ENCODE measurements at places on chromosomes 5 and 9.
A peak's percentile ranks its signal among the peaks of the same experiment; 100 is the strongest.

DNA sequence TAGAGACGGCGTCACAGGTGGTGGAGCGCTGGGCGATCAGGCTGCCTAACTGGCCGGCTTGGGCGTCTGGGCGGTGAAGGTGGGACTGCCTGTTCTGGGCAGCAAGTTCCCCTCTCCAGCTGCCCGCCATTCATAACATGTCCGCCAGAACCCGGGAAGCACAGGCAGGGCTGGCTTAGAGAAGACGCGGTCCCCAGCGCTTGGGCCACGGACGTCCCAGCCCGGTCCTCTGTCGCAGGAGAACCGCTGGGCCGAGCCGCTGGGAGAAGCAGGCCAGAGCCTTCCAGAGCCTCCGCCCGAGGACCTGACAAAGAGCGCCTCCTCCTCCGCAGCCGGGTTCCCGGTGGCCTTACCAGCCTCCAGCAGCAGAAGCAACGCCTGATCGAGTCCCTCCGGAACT, 15.2 kb upstream of the HAND1 start:
- no peak for DNase-seq

- no peak for DNase-seq
These were observed 36.1 kb downstream of the STRBP start for GRCh38 chr9:123232332-123232731.

DNA sequence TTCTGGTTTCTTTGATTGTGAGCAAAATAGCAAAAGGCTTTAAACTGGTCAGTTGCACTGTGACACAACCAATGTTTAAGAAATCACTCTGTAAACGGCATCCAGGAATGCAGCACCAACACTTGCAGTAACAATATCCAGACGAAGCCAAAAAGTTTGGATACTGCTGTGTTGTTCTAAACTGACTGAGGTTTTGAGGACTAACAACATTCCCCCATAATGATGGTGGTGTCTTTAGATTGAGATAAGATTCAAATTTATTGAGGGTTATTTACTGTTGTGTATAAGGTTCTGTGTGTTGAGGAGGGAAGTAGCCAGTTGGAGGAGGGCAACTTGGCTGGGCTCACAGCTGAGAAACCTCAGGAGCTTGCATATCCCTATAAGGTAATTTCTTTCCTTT, 353.6 kb downstream of the BNC2 start:
- no peak for DNase-seq

DNA sequence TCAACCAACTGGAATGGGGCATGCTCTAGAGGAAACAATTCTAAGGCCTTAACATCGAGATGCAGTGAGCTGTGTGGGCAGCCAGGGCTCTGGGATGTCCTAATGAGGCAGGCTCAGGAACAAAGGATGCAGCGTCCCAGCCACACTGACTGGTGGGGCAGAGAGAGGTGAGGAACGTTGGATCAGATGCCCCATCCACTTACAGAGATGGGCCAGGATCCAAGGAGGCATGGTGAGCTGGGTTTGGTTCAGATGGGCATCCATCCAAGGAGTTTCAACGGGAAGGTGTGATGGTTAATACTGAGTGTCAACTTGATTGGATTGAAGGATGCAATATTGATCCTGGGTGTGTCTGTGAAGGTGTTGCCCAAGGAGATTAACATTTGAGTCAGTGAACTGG, 15.5 kb upstream of the MARCHF6 start:
- no peak for DNase-seq

DNA sequence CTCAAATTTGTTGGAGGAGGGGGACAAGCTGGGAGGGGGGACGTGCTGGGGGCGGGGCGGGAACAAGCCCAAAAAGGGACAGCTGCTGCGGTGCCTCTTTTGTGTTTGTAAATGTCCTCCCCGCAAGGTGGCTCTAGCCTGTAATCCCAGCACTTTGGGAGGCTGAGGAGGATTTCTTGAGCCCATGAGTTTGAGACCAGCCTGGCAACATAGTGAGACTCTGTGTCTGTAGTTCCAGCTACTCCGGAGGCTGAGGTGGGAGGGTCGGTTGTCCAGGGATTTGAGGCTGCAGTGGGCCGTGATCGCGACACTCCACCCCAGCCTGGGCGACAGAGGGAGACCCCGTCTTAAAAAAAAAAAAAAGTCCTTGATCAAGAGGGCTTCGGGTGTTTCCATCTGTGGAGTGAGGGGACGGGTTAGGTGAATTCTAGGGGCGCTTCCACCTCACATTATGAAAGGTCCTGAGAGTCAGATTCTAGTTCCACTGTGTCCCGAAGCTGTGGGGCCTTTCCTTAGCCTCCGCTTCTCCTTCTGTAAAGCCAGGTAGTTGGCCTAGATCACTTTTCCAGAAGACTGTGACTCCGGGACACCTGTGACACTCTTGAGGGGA, 779 bp upstream of the CTNNA1 start:
- DNase-seq: peak; percentile 49

Data from hematopoietic multipotent progenitor cell treated with erythropoietin and hydrocortisone succinate and interleukin-3 and kit ligand, for 8 days (in vitro differentiated cells).